ENCODE measurements at places on chromosomes 4 and X.

- DNase-seq: no peak
These were observed 547.2 kb upstream of the DIPK2B start for GRCh38 chrX:45747905-45748304.

GRCh38 chr4:109728385-109728784, 1.5 kb downstream of the PLA2G12A start:
- DNase-seq: no peak

DNA sequence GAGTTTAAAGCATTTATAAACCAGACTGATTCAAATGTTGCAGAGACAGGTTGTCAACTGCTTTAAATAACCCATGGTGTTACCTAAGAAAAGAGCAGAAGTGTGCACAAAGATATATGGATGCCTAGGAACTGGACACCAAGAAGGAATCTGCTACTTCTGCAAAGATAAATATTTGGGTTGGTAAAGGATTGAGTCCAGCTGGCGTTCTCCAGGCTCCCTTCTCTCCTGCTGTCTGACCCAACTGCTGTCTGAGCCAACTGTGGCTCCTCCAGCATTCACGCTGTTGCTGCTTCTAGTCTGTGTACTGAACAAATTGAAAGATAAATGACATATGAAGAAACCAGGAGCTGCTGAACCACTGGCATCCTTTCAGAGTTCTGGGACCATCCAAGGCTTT, 1167.8 kb upstream of the PRKX start:
- no peak for DNase-seq

DNA sequence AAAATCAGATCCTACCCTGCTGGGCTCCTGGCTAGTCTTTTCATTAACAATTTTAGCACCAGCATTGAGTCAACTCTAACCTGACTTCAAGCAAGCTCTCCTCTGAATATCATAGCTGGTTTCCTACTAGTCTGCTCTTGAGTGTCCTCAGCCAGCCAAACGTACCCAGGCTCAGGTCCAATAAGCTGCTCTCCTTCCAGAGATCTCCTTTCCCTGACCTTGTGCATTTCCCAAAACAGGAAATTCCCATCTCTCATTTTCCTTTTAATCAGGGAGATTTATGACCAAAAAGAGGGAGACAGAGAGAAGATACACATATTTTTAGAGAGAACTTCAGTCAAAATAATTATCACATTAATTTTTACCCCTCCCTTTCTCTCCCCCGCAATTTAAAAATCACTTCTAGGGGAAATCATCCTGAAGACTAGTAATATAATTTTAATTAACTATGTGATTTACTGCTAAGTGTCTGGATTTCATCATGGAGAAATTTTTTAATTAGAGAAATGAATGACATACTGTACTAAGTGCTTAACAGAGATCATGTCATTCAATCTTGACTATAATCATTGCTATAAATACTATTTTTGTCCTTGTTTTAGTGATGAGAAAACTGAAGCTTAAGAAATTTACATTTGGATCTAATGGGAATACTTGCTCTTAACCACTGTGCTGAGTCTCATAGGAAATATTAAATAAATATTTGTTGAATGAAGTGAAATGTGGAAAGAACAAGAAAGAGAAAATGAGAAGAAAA, 421.7 kb upstream of the INTU start:
- no peak for DNase-seq

- peak; percentile 26 for DNase-seq
These were observed 49.9 kb upstream of the SCRG1 start for GRCh38 chr4:173448608-173449379.

GRCh38 chr4:3031357-3032082, 42.8 kb downstream of the HTT-AS start:
- DNase-seq: no peak

GRCh38 chr4:65911720-65912119, 241.4 kb upstream of the EPHA5 start:
- no peak for DNase-seq

DNA sequence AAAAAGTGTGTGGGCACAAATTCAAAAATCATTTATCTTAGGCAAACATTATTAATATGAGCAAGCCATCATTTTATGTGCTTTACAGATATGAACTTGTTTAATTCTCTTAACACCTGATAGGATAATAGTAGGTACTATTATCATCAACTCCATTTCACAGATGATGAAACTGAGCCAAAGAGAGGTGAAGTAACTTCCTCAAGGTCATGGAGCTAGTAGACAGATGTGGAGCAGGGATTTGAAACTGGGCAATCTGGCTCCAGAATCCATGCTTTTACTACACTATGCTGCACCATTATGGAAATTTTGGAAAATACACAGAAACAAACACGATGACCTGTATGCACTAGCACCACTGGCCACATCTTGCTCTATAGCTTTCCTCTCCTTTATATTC, 1.0 kb upstream of the PIN4 start:
- no peak for DNase-seq

DNA sequence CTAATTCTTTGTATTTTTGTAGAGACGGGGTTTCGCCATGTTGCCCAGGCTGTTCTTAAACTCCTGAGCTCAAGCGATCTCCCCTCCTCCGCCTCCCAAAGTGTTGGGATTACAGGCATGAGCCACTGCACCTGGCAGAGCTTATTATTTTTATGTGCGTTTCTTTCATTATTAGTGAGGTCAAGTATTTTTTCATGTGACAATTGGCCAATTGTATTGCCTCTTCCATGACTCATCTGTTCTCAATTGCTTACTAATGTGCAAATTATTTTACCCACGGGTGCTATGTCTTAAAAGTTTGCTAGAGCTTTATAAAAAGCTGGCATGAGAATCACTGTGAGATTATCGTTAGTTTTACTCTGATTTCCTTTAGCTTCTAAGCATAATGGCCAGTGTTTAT, 13.0 kb upstream of the ARX start:
- no peak for DNase-seq

DNA sequence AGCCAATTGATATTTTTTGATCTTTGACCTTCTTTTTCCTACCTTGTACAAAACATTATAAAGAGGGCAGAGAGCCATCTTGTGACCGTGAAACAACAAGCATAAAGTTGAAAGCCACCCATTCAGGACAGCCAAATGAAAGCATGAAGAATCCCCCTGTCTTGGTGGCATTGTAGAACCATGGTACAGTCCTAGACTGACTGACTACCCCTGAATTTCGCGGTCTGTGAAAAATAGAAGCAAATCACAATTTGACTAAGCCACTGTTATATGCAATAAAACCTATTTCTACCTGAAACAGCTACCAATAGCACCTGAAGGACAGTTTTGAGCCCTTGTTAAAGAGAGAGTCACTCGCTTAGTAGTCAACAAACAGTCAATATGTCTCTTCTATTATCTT, 527.4 kb downstream of the MID1IP1 start:
- DNase-seq: no peak

DNA sequence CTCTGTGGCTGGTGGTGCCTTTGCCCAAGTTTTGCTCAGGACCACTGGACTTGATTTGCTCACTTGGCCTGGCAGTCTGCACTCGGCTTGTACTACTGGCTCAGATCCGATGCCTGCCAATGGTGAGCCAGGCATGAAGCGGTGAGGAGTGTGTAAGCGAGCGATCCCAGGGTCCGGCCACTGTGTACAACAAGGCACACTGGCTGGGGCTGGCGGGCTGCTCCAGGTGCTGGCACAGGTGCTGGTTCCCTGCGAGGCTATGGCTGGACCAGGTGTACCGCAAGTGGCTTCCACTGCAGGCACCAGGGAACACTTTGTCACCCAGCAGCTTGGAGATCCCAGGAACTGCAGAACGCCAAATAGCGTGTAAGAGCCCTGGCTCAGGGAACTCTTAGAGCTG, 329.7 kb downstream of the CCSER1 start:
- DNase-seq: no peak

Data from NCI-H187 (cell line).